ENCODE measurements at places on chromosomes 6 and 20.

DNA sequence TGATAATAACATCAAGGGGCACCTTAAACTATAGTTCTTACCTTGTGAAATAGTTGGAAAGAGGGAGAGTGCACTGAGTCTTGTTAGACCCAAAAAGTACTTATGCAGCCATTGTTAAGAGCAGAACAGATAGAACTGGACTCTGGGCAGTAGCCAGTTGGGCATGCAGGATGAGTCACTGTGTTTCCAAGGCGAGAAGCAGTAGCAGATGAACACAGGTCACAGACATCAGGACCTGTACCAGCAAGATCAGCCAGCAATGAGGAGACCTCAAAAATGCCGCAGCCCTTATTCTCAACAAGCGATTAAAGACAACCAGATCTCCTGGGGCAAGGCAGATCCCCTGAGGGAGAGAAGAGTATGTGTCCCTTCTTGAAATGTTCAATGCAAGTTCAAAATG, 79.0 kb downstream of the SAMD3 start:
- DNase-seq: no peak

- no peak for DNase-seq
Observed at GRCh38 chr6:90249034-90249433, 47.6 kb downstream of the BACH2 start.

GRCh38 chr6:29465279-29465678, 8.3 kb downstream of the OR2H1 start:
- DNase-seq: no peak

DNA sequence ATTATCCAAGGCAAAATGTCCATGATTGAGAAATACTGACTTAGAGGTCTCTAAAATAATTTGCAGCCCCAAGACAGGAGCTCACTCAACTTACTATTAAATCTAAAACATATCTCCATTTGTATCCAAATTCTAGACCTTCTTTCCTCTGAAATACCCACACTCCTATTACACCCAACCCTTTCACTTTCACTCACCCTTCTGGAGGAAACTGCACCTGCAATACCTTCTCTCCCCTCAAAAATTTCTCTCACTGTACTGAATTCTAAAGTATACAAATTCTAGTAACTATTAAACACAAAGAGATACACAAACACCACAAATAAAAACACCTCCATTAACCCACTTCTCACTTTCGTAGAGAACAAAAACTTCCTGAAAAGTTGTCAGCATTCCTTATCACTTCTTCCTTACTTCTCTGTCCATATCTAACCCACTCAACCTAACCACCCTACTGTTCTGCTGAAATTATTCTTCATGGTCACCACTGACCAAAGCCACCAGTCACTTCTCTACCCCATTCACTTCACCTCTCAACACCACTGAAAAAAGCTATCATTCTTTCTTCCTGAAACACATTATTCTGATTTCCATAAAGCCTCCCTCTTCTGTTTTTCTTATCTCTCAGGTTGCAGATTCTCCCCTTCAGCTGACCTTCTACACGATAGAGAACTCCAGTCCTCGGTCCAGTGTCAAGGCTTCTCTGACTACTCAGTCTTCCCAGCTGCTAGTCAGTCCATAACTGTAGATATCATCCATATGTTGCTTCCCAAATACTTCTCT, 12.0 kb downstream of the LMBRD1 start:
- no peak for DNase-seq

- DNase-seq: no peak
Observed at GRCh38 chr6:170357812-170358211, 51.3 kb downstream of the FAM120B start.

DNA sequence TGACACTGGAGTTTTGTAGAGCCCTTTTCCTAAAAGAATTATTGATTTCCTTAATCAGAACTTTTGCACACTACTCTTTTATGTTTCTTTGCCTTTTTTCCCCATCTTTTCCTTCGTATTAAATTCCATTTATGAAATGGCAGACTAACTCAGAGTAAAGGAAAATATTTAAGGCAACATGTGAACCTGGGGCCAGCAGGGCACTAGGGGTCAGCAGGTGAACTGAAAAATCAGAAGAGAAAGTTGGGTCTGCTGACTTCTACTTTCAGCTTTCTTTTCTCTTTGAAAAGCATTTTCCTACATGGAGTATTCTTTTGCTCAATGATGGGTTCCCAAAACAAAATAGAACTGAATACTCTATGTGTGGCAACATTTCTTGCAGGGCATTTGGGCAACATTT, 226.6 kb upstream of the EXOC2 start:
- DNase-seq: no peak

GRCh38 chr20:1446536-1446935, 20.1 kb downstream of the NSFL1C start:
- no peak for DNase-seq

DNA sequence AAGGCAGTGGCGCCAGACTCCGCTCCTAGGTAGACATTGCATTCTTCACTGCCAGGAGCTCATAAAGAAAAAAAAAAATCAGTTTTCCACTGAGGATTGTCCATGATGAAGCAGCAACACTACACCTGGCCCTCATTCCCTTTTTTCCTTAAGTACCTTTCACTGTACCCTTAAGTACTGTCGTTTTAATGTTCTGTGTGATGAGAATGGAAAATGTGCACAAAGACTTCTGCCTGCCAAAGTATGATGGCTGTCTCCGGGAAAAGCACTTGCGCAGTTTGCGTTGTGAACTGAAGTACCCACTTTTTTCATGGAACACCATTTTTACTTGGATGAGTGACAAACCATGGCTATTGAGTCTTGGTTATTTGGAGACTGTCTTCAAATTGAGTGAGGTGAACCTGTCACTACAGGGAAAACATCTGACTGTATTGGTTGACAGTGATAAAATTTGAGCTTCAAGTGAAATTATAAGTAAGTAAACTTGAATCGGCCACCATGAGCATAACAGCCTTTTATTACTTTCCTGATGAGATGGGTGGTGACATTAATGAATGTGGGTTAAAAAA, 104.8 kb downstream of the NCOA3 start:
- no peak for DNase-seq

DNA sequence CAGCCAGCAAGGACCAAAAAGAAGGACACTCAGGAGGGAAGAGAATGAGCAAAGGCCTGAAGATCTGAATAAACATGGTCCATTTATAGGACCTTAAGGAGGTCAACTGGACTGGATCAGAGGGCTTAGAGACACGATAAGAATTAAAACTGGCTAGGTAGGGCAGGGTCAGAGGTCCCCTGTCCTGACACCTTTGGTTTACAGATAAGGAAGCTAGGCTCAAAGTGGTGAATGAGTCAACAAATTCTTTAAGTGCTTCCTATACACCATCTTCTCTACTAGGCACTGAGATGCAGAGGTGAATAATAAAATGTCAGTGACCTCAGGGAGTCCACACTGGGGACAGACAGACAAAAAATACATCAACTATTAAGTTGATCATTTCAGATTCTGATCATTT, 70.3 kb downstream of the HIVEP2 start:
- DNase-seq: no peak

Data from fibroblast of skin of left biceps (primary cell).